ENCODE measurements at places on chromosomes 5 and 9.

DNA sequence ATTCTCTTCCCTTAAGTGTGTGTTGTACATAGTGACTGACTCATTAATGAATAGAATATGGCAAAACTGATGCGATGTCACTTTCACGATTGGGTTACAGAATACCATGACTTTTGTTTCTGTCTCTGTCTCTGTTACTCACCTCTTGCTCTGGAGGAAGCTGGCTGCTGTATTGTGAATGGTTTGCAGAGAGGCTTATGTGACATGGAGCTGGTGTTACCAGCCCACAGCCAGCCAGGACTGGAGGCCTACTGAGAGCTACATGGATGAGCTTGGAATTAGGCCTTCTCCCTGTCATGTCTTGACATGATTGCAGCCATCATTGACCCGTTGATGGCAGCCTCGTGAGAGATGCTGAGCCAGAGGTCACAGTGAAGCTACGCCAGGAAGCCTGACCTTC lies 161.9 kb downstream of the TAF11L14 start:
- no peak for DNase-seq

DNA sequence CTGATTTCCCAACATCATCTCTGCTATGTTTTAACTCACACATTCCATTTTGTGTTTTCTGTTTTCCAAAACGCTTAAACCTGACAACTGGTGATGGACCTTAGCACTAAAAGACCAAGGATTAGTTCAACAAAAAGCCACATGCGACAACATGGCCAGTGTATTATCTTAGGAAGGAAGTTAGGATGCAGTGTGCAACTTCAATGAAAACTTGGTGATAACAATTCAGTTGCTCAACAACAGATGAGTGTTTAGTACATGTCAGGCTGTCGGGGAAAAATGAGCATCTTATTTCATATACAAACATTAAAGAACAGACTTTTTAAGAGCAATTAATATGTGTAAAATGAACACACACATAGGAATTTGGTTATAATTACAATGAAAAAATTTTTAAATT lies 780.0 kb downstream of the SEMA5A start:
- no peak for DNase-seq

- no peak for DNase-seq
Observed at GRCh38 chr5:27318701-27319100, 280.3 kb upstream of the CDH9 start.

DNA sequence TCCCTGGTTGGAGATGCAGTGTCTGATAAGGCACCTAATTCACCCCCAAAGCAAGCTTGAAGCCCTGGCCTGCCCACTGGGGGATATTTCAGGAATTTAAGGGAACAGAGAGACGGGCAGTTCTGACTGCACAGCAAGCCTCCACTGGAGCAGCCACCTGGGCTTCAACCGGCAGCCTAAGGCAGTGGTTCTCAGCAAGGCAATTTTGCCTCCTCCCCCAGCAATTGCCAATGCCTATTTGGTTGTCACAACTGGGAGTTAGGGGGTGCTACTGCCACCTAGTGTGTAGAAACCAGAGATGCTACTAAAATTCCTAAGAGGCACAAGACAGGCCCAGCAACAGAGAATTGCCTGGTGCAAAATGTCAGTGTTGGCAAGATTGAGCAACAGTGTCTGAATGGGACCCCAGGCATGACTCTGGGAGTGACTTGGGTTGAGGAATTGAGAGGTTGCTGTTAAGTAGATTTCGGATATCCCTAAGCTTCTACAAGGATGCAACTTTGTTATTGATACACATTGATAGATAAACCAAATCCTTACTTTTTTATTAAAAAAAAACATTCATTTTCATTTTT lies 58.7 kb upstream of the CTSL start:
- DNase-seq, result no peak

GRCh38 chr9:136613824-136614371 lies 48.8 kb upstream of the EGFL7 start:
- no peak for DNase-seq

- no peak for DNase-seq
Observed at GRCh38 chr9:134214766-134215419, 50.5 kb upstream of the RNU6ATAC start.

GRCh38 chr5:16953729-16954128 lies 17.6 kb upstream of the MYO10 start:
- no peak for DNase-seq

GRCh38 chr5:173940269-173940668 lies 48.7 kb upstream of the C5orf47 start:
- no peak for DNase-seq

GRCh38 chr5:41048986-41049385 lies 22.2 kb downstream of the MROH2B start:
- no peak for DNase-seq

DNA sequence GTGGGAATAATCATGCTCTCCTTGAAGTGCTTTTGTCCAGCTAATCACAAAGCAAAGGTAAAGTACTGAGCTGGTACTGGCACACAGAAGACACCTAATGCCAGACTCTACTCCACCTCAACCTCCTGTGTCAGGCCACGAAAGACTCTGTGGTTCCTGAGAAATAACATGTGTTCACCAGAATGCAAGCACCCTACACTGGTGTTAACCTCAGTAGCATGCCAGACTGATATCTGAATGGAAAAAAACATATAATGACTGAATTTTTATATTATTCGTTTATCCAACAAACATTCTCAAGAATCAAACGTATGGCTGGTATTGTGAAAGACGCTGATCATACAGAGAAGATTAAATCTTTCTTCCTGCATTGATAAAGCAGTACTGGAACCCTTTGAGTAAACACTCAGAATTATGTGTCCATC lies 97.1 kb upstream of the IFNE start:
- no peak for DNase-seq

DNA sequence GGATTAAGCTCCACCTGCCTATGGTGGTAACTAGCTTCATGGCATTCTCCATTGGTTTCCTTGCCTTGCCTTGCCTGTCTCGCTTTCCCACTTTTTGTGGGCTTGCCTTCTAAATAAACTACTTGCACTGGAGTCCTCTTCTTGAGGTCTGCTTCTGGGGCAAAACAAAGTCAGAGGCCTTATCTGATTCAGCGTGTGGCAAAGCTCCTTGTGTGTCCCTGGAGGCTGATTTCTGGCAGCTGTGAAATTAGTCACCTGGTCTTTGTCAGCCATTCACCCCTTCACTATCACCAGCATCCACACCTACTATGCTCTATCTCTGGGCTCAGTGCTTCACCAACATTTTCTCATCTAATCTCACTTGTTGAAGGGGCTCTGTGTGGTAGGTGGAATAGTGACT lies 176.2 kb downstream of the SEC61B start:
- no peak for DNase-seq

- DNase-seq, result no peak
Observed at GRCh38 chr5:117302949-117303348, 728.3 kb upstream of the SEMA6A start.

DNA sequence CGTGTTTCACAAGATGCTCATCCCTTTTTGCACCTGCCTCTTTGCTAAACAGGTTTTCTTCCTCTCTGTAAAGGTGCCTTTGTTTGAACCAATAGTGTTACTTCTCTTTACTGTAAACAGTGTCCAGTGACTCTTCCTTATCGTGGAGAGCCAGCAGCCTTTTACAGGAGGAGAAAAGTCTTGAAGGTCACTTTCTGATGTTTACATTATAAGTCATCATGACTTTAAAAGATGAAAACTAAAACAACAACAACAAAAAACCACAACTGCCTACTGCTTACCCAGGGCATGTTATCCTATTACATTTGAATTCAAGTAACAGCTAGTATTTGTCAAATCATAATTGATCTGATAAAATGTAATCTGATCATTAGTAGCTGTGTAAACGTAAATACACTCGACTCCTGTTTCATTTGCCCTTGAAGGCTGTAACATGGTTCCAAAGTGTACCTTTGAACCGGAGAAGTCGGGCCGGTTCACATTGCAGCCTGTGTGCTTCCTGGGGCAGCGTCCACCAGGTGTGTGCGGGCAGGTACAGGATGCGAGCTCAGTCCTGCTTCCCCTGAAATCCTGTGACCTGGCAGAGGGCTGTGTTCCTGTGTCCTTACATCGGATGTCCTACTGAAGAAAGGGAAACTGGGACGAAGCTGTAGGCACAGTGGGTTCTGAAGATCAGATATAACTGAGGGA lies 118.1 kb downstream of the C9orf152 start:
- DNase-seq, result no peak

Measured in NCI-H2081 (cell line).